ENCODE measurements at places on chromosomes 5 and 9. TPM values are rescaled to one million over a fixed set of nuclear protein-coding genes. Genes with fewer than 3 reads are reported as not detected.

- peak; percentile 84 for DNase-seq
Measured at GRCh38 chr9:127199001-127199791, 65.4 kb upstream of the GARNL3 start.

DNA sequence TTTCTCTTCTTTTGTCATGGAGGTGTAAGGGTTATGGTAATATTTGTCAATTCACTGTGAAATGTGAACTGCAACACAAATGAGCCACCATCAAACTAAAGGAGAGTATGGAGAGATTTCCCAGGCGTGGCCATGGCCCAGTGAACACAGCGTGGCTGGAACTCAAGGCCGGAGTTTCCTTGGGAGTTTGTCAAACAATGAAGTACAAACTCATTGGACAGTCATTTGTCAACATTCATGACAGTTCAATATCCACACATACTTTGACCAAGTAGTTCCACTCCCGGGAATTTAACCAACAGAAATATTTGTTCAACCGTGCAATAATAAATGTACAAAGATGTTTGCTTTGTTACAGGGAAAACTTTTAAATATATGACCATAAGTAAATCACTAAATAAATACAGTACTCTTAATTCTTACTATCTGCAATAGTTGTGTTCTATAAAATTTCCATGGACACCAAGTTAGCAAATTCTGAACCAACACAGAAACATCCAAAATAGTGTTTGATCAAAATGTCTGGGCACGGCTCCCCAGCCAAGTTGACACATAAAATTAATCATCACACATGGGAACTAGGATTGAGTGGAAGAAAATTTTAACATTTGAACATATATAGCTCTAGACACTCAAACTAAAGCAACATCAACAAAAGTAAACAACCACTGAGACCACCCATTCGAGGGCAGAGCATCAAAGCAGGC lies 87.1 kb downstream of the DIRAS2 start:
- no peak for DNase-seq

Gene HK3
- total RNA-seq, result 12.2 TPM

Gene SLC6A3
- total RNA-seq, result 0.32 TPM

Gene LHX6
- total RNA-seq, result 2.2 TPM

All from omental fat pad (tissue), 4 donors.